ENCODE measurements at places on chromosomes 2 and 18. TPM values are rescaled to one million over a fixed set of nuclear protein-coding genes. Genes with fewer than 3 reads are reported as not detected.

Gene NEU4
- polyA plus RNA-seq, result 0.56 TPM

Gene TEX44
- polyA plus RNA-seq, result not detected

Gene MAP3K2
- 25.1 TPM for polyA plus RNA-seq

- no peak for DNase-seq
Observed at GRCh38 chr18:21672521-21673267, 31.9 kb downstream of the ABHD3 start.

DNA sequence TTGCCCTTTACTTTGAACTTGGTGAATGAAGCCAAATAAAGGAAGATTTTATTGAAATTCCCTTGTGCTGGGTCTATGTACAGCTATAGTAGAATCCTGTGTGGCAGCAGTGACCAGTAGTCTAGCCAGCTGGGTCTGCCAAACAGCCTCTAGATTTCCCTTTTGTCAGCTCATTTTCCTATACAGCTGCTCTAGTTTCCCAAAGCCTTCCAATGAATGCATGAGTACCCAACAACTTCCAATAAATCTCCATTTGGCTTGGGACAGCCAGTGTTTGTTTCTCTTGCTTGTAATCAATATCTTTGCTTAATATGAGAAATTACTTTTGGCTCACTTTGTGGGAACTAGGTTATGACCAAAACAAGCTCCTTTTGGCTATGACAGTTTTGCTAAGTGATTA lies 43.6 kb downstream of the SCN9A start:
- DNase-seq, result no peak

Gene TMEM178A
- 96.6 TPM for polyA plus RNA-seq

GRCh38 chr2:36445185-36445866 lies 89.7 kb downstream of the CRIM1 start:
- DNase-seq, result no peak

DNA sequence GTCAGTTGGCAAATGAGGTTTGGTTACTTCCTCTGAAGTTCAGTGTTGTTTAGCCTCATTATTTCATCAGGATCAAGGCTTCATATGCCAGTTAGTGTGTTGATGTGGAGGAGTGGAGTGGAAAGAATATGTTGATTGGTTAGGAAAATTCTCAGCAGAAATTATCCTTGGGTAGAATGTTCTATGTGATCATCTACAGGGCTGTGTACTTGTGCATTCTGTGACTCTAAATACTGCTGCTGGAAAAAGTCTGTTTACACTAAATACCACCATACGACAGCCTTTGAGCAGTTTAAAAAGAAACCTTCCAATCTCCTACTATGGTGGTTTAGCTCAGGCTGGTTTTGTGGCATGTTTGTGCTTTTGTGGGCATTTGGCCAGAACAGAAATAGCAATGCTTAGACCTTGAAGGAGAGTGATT lies 25.8 kb downstream of the CAB39 start:
- no peak for DNase-seq

Data from renal cortex interstitium (tissue), 15 donors.